ENCODE measurements at places on chromosomes 13 and 19.

- DNase-seq: no peak
These were observed 34.1 kb downstream of the DLEU7 start for GRCh38 chr13:50809133-50810090.

GRCh38 chr13:35797991-35798390 is 321.5 kb upstream of the MAB21L1 start:
- no peak for DNase-seq

- DNase-seq: no peak
These were observed 44.0 kb downstream of the NFIX start for GRCh38 chr19:13039211-13039789.

GRCh38 chr13:43815204-43815603 is 28.4 kb upstream of the ENOX1 start:
- no peak for DNase-seq

DNA sequence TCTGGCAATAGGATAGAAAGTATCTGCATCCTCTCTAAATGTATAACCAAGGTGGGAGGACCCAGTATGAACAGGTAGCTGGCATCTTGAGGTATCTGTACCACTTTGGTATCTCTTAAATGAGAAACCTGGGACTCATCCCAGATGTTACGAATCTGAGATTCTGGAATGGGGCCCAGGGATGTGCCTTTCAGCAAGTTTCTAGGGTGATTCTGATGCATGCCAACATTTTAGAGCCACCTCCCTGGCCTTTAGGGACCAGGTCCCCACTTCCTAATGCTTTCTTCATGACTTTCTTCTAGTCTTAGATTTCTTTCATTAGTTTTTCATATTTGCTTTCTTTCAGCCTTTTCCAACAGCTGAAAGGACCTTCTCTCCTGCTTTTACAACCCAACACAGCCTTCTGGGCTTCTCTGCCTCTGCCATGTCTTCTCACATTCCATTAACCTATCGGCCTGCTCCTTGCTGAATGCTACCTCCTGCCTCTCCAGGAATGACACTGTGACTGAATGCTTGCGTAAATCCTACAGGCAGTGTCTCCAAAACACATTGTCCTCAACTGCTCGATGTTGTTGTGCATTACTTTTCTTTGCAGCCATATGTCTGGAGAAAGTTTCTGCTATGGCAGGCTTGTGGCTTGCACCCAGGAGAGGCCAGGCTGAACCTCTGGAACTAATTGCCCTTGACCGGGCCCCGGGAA is 284.0 kb downstream of the DNAJC15 start:
- no peak for DNase-seq

GRCh38 chr19:42989851-42990250 is 36.4 kb downstream of the PSG11 start:
- DNase-seq: no peak

DNA sequence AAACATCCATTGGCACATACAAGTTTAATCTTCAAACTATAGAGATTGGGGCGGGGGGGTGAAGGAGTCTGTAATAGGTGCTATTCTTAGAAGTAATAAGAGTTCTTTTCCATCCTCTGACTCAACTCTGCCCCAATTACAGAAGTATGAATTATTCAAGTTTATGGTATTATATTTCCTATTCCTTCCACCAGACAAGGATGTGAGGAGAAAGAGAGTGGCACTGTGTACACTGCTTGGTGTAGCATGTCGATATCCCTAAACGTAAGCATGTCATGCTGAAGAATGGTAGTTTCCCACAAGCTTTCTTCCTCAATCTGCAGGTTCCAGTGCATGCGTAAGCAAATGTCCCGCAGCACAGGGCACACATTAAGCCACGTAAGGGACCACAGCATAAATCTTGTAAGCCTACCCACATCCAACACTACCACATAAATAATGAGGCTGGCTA is 14.1 kb downstream of the BRD4 start:
- DNase-seq: no peak

DNA sequence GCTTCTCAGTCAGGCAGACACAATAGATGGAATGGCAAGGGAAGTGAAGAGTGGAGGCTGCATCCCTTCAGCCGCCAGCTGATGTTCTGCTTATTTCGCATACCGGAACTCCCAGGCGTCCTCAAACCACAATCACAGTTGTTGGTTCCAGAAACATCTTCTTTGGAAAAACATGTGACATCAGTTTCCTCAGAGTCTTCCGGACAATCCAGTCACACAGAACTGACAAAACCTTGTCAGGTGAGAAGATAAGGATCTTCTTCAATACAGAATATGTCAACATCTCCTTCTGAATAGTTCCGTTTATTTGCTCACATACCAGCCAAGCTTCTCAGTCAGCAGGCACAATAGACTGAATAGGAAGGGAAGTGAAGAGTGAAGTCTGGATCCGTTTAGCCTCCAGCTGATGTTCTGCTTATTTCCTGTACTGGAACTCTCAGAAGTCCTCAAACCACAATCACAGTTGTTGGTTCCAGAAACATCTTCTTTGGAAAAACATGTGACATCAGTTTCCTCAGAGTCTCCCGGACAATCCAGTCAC is 45.1 kb upstream of the CEACAM21 start:
- no peak for DNase-seq

GRCh38 chr13:114161028-114161556 is 18.0 kb upstream of the CFAP97D2 start:
- DNase-seq: no peak

DNA sequence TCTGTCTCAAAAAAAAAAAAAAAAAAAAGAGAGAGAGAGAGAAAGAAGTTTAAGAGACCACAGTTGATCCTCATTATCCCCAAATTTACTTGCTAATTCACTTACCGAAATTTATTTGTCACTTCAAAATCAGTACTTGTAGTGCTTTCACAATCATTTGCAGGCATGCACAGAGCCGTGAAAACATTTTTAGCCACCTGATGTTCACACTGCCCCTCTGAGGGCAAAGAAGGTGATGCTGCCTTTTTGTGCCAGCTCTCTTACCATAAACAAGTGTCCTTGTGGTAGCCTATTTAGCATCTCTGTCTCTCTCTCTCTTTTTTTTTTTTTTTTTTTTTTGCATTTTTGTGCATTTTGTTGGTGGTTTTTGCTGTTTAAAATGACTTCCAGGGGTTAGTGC is 24.1 kb upstream of the CASP14 start:
- no peak for DNase-seq

GRCh38 chr13:40569024-40569350 is 97.5 kb downstream of the FOXO1 start:
- DNase-seq: no peak

- no peak for DNase-seq
These were observed 177.5 kb downstream of the DCLK1 start for GRCh38 chr13:35953537-35954206.

GRCh38 chr13:49248622-49249002 is 887 bp downstream of the CDADC1 start:
- DNase-seq: no peak

DNA sequence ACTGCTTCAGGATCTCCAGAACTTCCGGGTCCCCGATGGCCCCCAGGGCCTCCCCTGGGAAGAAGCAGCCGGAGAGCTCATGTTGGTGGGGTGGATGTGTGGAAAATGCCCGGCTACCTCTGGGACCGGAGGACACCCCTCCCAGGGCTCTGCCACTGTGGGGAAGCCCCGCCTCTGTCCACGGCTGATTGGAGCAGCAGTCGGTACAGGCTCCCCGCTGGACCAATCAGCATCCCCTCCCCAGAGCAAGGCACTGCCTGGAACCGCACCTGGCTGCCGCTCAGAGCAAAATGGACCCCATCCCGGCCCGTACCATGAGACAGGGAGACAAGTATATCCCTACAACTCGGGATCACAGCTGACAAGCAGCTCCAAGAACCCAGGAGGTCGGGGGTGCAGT is 6.4 kb downstream of the DOHH start:
- DNase-seq: no peak

- DNase-seq: no peak
These were observed 155.5 kb downstream of the FLT1 start for GRCh38 chr13:28339419-28339818.

GRCh38 chr19:15112385-15112784 is 5.2 kb downstream of the SYDE1 start:
- no peak for DNase-seq

DNA sequence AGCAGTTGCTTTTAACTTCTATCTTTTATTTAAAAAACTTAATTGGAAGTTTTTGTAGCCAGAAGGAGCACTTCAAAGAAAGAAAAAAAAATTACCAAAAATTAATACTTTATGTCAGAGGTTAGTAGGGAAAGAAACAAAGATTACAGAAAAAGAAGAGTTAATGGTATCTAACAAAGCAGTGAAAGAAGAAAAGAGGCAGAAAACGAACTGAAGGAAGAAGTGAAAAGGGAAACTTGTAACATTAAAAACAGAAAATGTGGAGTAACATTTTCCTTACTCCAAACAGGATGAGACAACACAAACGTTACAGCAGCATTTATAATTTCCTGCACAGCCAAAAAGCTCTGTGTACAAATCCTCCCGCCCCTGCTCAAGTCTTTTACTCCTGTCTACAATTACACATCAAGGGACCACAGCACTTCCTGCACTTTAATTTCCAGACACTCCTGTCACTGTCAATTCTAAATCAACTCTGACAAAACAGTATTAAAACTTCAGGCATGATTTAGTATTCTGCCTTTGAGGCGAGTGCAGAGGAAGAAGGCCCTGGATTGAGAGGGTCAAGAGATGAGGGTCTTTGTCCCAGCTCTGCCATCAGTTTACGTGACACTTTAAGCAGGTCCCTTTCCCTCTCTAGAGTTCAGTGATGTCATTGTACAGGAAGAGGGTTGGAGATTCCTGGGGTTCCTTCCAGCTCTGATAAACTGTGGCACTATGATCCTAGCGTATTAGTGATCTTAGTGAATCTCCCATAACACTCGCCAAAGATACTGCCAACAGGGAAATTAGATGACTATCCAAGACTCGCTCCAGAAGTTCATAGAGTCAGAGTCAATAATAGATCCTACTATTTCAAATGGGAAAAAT is 53.2 kb upstream of the LSM14A start:
- no peak for DNase-seq

- DNase-seq: no peak
These were observed 3.3 kb downstream of the PCDH17 start for GRCh38 chr13:57634839-57635165.

DNA sequence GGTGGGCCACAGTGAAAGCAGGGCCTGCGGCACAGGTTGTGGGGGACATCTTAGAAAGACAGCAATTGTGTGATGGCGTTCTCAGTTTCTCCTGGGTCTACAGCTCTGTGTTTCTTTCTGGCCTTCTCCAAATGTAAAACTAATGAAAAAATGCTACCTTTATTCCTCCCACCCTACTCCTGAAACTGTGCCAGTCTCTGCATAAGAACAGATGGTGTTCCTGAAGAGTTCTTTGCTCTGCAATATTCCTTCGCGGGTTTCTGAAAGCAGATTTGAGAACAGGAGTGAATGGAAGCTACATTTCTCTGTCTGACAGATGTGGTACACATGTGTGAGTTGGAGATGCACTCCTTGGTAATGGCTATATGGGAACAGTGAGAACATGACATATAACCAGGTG is 18.0 kb upstream of the LRCH1 start:
- no peak for DNase-seq

DNA sequence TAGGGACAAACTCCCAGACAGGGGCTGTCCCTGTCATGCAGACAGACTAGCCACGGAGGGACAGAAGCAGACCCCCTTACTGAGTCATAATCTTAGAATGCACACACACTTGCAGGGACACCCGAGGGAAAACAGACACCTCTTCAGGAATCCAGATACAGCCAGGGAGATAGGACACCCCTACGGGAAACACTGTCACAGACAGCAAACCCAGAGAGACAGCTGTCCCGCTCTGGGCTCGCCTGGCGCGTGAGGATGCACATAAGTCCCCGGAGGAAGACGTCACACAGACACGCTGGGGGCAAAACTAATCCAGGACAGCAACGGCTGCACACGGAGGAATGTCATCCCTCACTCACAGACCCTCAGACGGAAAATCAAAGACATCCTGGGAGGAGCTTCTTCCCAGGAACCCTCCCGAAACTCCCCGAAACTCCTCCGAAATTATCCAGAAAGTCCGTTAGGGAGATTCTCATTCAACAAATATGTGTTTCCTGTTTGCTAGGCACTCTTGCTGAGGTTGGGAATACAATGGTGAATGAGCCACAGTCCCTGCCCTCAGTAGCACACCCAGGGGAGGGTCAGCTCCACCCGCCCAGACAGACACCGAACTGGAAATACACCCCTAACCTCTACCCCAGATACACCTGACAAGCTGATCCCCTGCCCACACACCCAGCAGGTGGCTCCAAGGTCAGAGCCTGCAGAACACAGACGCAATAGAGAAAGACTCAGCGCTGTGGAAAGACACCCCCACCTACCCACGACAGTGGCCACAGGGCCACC is 15.2 kb upstream of the TOMM40 start:
- DNase-seq: no peak

DNA sequence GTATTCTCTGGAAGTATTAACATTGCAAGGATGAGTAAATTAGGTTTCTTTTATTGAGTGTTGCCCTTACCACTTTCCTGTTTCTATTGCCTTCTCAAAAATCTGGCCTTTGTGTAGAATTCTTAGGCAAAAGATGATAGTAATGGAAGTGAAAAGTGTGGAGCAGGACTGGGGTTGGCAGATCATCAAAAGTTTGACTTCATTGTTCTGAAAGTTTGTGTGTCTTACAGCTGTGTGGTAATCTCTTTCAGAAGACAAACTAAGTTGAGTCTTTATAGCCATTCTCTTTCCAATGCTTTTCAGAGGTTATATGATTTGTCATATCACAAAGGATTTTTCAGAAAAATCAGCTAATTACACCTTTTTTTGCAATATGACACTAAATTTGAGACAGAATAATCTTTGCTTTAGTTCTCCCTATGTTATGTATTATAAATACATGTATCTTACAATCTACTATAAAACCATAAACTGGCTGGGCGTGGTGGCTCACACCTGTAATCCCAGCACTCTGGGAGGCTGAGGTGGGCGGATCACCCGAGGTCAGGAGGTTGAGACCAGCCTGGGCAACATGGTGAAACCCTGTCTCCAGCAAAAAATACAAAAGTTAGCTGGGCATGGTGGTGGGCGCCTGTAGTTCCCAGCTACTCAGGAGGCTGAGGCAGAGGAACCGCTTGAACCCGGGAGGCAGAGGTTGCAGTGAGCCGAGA is 8.7 kb upstream of the KCNRG start:
- DNase-seq: no peak

- no peak for DNase-seq
These were observed 101.8 kb upstream of the MBNL2 start for GRCh38 chr13:97120346-97120745.
